ENCODE measurements at places on chromosomes 5 and 9.

DNA sequence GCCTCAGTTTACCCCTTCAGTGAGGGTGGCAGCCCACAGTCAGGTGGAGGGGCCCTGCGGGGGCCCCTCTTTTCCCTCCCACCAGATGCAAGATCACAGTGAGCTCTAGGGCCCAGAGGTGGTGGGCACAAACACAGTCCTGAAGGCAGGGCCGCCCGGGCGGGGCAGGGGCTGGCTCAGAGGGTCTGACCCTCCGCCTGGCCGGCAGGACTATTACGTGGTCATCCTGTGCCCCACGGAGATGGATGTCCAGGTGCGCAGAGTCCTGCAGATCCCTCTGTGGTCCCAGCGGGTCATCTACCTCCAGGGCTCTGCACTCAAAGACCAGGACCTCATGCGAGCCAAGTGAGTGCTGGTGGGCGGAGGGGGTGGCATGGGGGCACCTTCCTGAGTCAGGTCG lies 63.4 kb downstream of the KCNT1 start:
- DNase-seq, result no peak

GRCh38 chr5:126499853-126500342 lies 76.7 kb downstream of the GRAMD2B start:
- DNase-seq, result no peak

- no peak for DNase-seq
Observed at GRCh38 chr9:129419382-129419899, 201.5 kb downstream of the C9orf50 start.

DNA sequence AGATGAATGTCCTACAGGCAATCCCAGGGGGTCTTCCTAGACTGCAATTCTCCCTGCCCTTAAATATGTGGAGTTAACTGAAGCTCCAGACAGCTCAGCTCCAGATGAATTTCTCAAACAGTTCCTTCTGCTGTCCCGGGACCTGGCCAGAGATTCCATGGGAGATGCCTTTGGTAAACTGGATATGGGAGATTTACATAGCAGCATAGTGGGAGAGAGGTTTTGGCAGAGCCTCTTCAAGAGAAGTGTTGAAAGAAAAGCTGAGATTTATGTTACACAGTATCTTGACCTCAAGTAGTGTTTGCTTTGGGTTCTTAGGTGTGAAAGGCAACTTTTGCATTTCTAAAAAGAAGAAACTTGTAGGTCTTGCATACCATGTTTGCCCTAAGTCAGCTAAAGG lies 364.9 kb downstream of the ARRDC3 start:
- DNase-seq, result no peak

- peak; percentile 55 for DNase-seq
Observed at GRCh38 chr5:2912741-2913140, 161.3 kb upstream of the IRX2 start.

- no peak for DNase-seq
Observed at GRCh38 chr5:35073160-35073559, 25.4 kb upstream of the AGXT2 start.

GRCh38 chr5:39200081-39200480 lies 19.3 kb downstream of the FYB1 start:
- peak; percentile 76 for DNase-seq

- DNase-seq, result no peak
Observed at GRCh38 chr9:92897323-92897722, 19.5 kb upstream of the ZNF484 start.

DNA sequence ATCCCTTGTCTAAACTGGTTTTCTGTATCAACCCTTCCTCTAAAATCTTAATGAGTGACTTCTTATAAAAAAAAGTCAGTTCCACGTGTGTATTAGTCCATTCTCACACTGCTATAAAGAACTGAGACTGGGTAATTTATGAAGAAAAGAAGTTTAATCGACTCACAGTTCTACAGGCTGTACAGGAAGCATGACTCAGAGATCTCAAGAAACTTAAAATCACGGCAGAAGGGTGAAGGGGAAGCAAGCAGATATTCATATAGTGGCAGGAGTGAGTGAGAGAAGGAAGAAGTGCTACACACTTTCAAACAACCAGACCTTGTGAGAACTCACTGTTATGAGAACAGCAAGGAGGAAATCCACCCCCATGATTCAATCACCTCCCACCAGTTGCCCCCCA lies 307.8 kb upstream of the ARRDC3 start:
- no peak for DNase-seq

- no peak for DNase-seq
Observed at GRCh38 chr9:95313010-95313498, 4.5 kb downstream of the FANCC start.

DNA sequence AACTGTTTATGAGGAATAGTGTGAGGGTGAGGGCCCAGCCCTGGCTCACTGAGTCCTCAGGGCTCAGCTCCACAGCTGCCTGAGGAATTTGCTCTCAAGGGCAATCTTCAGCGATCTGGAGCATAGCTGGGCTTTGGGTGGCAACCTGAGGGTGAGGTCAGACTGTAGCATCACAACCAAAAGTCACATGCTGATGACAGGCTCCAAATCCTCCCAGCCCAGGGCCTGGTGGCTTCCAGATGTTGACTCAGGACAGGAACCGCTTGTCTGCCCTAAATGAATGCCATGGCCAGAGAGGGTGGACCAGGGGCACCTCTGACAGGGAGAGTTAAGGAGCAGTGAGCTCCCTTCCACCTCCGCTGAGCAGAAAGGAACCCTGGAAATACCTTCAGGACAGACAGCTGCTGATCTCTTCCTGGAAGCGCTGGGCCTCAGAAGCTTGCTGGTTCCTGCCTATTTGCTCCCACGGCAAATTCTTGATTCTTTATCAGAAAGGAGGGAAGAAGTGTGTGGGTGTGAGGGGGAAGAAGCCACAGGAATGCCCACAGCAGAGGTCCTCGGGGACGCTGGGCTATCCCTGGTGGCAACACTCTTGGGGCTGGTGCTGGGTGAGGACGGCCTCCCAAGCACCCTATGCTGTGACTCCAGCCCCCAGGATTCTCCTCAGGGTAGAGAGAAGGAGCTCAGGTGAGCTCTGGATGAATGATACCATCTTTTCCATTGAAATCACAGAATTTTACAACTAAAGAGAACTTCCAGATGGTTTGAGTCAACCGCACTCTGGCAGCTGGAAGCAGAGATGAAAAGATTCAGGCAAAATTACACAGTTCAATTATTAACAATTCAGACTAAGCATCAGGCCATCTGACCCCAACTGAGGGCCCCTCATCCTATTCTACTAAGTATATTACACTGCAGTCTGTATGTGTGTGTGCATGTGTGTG lies 13.8 kb upstream of the CTSL start:
- DNase-seq, result no peak

DNA sequence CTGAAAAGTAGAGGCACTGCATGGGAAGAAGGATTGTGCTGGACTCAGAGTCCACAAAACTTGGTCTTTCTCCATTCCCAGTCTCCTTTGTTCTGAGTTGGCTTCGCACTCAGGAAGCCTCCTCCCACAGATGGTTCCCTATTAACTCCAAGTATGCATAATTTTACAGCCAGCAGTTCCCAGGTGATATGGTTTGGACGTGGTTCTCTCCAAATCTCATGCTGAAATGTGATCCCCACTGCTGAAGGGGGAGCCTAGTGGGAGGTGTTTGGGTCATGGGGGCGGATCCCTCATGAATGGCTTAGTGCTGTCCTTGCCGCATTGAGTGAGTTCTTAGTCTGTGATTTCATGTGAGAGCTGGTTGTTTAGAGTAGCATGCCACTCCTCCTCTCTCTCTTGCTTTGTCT lies 86.6 kb downstream of the FEM1C start:
- DNase-seq, result no peak

GRCh38 chr5:168974082-168974481 lies 326.9 kb downstream of the SLIT3 start:
- DNase-seq, result no peak

DNA sequence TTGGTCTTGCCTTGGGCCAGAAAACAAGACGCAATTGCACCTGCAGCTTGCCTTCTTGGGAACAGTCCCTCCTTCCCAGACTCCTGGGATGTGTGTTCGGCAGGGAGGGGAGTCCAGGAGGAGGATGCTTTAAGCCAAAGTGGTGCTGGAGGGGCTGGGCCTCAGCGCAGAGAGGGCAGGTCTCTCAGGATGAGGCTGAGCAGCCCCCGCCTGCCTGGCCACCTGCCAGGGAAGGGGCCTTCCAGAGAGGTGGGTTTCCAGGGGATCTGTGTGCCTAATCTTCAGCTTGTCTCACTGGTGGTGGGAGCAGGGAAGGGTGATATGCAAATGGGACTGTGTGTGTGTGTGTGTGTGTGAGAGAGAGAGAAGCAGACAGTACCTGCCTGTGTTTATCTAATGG lies 105.2 kb downstream of the ENTREP1 start:
- no peak for DNase-seq

DNA sequence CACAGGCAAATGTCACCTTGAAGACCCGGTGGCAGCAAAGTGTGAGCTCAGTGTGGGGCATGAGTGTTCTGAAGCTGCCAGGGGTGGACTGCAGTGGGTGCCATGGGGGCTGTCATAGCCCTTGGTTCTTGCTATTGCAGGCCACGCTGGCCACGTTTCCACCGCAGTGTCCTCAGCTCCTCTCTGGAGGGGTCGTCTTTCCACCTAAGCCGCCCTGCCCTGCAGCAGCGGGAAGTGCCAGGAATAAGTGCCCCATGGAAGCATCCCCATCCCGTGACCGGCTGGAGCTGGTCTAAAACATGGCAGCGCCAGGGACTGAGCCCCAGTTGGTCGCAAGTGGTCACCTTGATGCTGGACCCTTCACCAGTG lies 6.9 kb downstream of the OBP2B start:
- no peak for DNase-seq

GRCh38 chr9:35861161-35861897 lies 8.9 kb downstream of the OR13J1 start:
- peak; percentile 47 for DNase-seq

GRCh38 chr9:70421272-70422180 lies 7.1 kb upstream of the KLF9 start:
- DNase-seq, result peak; percentile 78

- peak; percentile 85 for DNase-seq
Observed at GRCh38 chr9:135701959-135702721, at the start of gene KCNT1. KCNT1 (plus strand) TSS chr9:135702185; CDS start chr9:135702259, 74 bp downstream.
